ENCODE measurements at places on chromosomes 7 and 10. TPM values are rescaled to one million over a fixed set of nuclear protein-coding genes. Genes with fewer than 3 reads are reported as not detected.
A peak's percentile ranks its signal among the peaks of the same experiment; 100 is the strongest.

DNA sequence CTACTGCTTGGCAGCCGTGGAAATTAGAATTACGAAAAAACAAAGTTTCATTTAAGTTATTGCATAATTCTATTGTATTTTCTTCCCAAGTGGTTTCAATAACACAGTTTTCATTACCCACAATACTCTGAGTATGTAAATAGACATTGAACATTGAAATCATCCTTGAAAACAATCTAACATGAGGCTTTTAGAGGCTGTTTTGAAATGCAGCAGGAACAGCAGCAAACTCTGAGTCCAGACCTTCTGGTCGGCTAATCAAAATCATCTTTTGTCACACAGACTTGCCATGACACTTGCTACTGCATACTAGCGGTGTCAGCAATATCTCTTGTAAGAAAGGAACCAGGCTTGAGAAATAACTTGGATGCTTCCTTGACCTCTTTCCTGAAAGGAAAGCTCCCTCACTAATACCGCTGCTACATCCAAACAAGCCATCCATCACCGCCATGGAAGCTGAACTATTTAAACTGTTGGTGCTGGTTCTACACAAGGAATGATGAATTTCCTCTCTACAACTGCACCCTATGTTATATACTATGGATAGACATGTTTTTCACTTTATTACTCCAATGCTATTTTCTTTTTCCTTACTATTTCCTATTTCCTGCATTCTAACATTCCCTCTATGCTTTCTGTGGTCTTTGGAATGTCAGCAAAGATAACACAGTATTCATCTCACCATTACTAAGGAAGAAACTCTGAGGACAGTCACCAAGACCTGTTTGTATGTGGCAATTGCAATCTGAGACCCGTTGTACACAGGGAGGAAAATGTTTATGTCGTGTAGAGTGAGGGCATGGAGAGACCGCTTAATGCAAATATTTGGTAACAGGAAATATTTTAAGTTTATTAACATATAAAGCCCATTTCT, 130.8 kb downstream of the ITGA8 start:
- H3K27ac ChIP-seq, result no peak overlapping the region
- no peaks in the 10 kb centered on the region for H3K27me3 ChIP-seq
- H3K4me3 ChIP-seq, result no peak overlapping the region
- DNase-seq, result no peak
- no peaks in the 10 kb centered on the region for H3K36me3 ChIP-seq
- no peaks in the 10 kb centered on the region for H3K4me1 ChIP-seq

AKR1C8 gene
- polyA plus RNA-seq, result not detected

DNA sequence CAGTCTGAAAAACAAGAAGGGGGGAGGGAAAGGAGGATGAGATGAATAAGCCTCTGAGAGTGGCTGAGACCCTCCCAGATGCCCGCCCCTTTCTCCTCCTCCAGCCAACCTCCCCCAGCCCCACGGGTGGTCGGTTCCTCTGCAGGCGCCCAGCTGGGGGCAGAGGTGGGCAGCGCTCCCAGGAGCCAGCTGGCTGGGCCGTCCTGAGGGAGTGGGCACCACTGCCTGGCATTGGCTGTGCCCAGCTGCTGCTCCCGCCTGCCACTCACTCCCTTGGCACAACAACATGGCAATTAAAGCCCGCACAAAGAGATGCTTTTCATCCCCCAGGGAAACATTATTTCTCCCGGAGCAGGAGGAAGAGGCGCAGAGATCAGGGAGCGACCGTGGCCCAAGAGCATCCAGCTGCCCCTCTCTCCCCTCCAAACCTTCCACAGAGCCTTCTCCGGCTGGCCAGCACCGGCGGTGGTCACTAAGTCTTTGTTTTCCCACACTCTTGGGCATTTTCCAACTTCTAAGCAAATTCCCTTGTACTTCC, 107.2 kb downstream of the SPDYE5 start:
- DNase-seq, result no peak
- peaks cover 42% of the 10 kb centered on the region for H3K4me1 ChIP-seq
- peak overlapping the region; percentile 60 for H3K27ac ChIP-seq
- peaks cover 20% of the 10 kb centered on the region for H3K36me3 ChIP-seq
- no peaks in the 10 kb centered on the region for H3K27me3 ChIP-seq

DNA sequence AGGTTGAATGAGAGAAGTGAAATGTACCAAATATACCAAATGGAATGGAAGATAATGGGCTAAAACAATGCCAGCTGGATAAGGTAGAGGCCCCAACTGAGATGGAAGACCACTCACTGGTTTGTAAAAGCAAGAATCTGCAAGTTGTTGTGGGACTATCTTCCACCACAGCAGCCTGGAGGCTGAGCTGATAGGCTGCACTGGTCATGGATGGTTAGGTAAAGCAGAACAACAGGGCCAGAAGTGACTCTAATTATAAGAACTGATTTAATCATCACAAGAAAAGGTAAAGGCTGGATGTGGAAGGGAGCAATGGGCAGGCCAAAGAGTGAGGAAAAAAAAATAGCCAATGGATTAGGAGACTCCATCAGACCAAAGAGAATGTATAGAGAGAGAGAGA, 11.8 kb downstream of the TFEC start:
- no peaks in the 10 kb centered on the region for H3K4me1 ChIP-seq
- H3K4me3 ChIP-seq, result no peak overlapping the region
- no peaks in the 10 kb centered on the region for H3K27me3 ChIP-seq
- no peak for DNase-seq
- H3K36me3 ChIP-seq, result no peaks in the 10 kb centered on the region

ZNF679 gene
- polyA plus RNA-seq, result not detected

DNA sequence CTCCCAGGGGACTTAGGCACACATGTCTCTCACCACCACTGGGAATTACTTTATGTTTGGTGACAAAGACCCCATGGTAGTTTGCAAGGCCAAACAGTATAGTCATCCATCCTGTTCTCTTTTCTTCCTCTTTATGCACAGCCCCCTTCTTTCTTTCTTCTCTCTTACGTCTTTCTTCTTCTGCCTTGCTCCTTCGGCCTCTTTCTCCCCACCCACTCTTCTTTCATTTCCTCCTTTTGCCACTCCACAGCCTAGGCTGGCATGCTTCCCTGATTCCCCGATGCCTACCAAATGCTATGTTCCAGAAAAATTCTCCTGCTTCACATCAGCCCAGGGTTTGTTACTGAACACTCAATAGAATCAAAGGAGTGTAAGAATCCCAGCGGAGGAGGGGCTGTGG, 62.4 kb upstream of the MKLN1 start:
- H3K36me3 ChIP-seq, result no peaks in the 10 kb centered on the region
- no peak overlapping the region for H3K4me3 ChIP-seq
- H3K27ac ChIP-seq, result no peak overlapping the region
- no peaks in the 10 kb centered on the region for H3K27me3 ChIP-seq
- no peak for DNase-seq

EPO gene
- not detected for polyA plus RNA-seq
